ENCODE measurements at places on chromosomes 13 and 19.

- DNase-seq = no peak
Observed at GRCh38 chr19:3959766-3960131, 11.2 kb downstream of the DAPK3 start.

- DNase-seq = no peak
Observed at GRCh38 chr19:2415281-2415972, 12.0 kb downstream of the TIMM13 start.

GRCh38 chr13:28566891-28567290, 72.0 kb upstream of the FLT1 start:
- no peak for DNase-seq

GRCh38 chr13:30006246-30006645, 155.8 kb upstream of the UBL3 start:
- DNase-seq = no peak

DNA sequence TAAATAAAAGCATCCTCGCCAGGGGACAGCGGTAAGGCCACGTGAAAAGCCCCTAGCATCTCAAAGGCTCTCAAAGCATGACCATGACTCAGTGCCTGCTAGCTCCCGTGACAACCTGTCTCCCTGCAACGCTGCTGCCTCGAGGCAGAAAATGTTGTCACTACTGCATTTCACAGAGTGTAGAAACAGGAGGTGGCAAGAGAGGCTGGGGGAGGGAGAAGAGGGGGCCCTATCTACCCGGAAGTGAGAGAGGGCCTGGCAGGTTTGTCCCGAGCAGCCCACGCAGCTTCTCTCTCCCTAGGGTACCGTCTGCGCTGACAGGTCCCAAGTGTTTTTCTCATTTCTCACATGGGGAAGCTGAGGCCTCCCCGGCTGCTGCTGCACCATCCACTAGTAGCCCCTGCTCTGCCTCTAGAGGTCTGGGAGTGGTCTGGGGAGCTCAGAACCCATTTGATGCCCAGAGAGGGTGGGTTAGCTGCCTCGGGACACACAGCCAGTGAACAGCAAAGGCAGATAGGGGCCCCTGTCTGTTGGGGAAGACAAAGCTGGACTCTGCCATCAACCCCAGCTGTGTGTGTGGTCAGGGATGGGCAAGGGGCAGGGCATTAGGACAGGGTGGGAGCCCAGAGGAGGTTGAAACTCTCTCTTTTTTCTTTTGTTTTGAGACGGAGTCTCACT, 3.7 kb downstream of the TINCR start:
- no peak for DNase-seq

- DNase-seq = no peak
Observed at GRCh38 chr19:50779504-50780457, 9.5 kb downstream of the GPR32 start.

GRCh38 chr19:15368051-15368632, 11.4 kb downstream of the AKAP8 start:
- no peak for DNase-seq

GRCh38 chr13:49412749-49413148, 31.1 kb downstream of the CAB39L start:
- peak; percentile 14 for DNase-seq

Measured in iPS-NIHi11 (cell line).